ENCODE measurements at places on chromosomes 16 and 17. TPM values are rescaled to one million over a fixed set of nuclear protein-coding genes. Genes with fewer than 3 reads are reported as not detected.

The CHST5 gene
- total RNA-seq, result 0.11 TPM

The ITGB3 gene
- 27.8 TPM for total RNA-seq

The HEATR9 gene
- total RNA-seq, result not detected

The FOXN1 gene
- under 0.01 TPM for total RNA-seq

The ARL16 gene
- 25.0 TPM for total RNA-seq

The CDH11 gene
- total RNA-seq, result 151 TPM

The TRIM65 gene
- 23.8 TPM for total RNA-seq

The KRTAP29-1 gene
- not detected for total RNA-seq

Data from uterine smooth muscle cell (primary cell).